ENCODE measurements at places on chromosomes 5 and 9. TPM values are rescaled to one million over a fixed set of nuclear protein-coding genes. Genes with fewer than 3 reads are reported as not detected.

DNA sequence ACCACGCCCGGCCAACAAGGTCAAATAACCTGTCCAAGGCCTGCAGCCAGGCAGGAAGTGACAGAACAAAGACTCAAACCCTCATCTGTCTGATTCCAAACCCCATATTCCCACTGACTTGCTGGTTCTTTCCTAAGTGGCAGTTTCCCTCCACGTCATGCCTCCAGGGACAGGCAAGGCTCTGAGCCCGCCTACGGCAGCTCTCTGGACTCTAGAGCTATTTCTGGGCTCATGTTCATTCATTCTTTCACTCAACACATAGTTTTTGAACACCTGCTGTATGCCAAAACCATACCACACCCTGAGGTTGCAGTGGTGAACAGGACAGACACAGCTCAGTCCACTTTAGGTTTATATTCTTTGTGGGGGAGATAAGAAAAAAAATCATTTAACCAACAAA is 5.2 kb upstream of the FBP1 start:
- DNase-seq = no peak

- no peak for DNase-seq
Observed at GRCh38 chr5:176415240-176415951, 943 bp downstream of the CLTB start.

- no peak for DNase-seq
Observed at GRCh38 chr5:154198611-154199230, 8.2 kb downstream of the GALNT10 start.

DNA sequence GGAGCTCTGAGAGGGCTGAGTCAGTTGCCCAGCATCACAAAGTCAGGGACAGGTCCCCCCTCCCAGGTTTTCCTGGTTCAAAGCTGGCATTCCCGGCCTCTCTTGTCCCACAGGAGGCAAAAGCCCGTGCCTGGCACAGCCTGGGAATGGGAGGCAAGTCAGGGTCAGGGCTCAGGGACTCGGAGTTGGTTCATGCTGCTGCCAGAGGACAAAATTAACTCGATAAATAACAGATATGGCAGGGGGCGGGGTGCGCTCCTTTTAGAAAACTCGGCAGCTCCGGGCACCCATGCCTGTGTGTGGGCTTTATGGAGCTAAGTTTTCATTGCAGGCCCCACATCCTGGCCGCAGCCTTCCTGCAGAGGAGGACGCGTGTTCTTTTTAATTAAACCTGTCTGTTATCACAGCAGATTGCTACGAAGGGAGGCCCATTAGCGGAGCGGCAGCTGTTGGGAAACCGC is 62.8 kb upstream of the LMX1B start:
- no peak for DNase-seq

GRCh38 chr9:134627417-134628353 is 13.9 kb upstream of the COL5A1 start:
- no peak for DNase-seq

- DNase-seq = no peak
Observed at GRCh38 chr9:112757282-112757883, 6.8 kb downstream of the SNX30 start.

The SMC2 gene
- total RNA-seq = 7.2 TPM

The DDX4 gene
- not detected for total RNA-seq
